Skeletal muscle cell (primary cell): ENCODE measurements at places on chromosomes 3 and 15.

DNA sequence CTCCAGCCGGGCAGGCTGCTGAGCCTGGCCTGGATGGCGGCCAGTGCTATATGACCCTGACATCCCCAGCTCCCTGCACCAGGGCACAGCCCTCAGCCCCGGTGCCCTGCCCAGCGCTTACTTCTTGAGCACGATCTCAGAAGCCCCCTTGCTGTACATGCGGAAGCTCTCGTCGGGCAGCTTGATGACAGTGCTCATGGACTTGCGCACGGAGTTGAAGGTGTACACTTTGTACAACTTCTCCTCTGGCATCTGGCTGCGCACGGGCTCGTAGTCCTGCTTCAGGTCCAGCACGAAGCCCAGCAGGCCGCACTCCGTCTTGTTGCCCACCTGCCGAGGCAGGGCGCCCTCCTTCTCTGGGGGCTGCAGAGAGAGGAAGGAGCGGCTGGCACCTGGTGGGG lies 38.8 kb upstream of the SEC13 start:
- no peak for DNase-seq

GRCh38 chr3:36874424-36874823 lies 70.4 kb downstream of the TRANK1 start:
- no peak for DNase-seq

DNA sequence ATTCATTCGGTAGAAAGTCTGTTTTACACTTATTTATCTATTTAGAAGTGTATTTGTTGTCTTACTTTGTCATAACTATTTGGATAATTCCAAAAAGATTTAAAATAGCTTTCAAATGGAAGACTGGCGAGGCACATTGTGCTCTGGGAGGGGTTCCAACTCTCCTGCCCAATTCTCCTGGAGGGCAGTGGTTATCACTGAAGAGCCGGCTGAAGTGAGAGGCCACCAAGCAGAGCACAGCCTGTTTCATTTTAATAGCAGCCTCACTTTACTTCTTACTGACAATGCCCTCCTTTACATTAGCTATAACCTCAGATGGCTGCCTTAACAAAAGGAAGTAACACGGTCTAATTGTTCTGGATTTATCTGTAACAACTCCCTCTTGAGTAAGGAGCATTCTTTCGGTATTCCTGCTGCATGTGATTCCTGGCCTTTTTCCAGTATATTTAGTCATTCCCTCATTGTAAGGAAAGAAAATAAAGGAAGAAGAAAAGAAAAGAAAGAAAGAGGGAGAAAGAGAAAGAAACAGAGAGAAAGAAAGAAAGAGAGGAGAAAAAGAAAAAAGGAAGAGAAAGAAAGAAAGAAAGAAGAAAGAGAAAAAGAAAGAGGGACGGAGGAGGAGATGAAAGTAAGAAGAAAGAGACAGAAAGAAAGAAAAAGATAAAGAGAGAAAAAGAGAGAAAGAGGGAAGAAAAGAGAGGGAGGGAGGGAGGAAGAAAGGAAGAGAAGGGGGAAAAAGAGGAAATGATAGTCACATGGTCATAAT lies 339.8 kb upstream of the WNT5A start:
- DNase-seq: peak; percentile 8

GRCh38 chr15:93035953-93036810 lies 52.8 kb downstream of the RGMA start:
- DNase-seq: no peak

GRCh38 chr3:87410110-87410509 lies 133.7 kb upstream of the POU1F1 start:
- DNase-seq: peak; percentile 48

DNA sequence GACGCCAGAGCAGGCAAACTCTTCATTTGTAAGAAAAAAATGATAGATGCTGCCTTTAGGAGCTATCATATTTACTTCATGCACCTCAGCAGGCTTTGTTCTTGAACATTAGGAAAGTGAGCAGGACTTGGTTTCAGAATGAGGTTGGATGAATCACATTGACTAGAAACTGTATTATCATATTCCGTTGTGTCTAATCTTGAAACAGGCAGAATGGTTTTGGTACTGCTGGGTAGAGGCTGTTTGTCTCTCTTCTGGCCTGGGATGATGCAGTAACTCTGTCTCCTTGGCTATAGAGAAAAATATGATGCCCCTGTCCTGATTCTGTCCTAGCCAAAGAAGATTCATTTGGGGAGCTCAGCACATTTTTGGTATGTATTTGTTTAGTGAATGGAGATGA lies 344.2 kb upstream of the GRM7 start:
- DNase-seq: no peak

DNA sequence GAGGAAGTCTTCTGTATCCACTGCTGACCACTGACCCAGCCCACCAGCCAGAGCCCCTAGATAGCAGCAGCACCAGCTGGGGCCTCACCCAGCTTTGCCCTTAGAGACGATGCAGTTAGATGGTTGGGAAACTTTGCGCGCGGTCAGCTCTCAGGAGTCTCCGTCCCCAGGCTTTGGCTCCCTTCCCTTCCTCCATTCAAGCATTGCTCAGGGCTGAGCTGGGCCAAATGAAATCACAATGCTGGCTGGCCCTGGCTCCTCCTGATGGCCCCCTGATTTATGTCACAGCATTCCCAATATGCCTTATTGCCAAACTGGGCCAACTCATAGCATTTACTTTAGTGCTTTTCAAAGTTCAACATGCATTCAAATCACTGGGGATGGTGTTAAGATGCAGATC lies 34.6 kb upstream of the RHCG start:
- no peak for DNase-seq

DNA sequence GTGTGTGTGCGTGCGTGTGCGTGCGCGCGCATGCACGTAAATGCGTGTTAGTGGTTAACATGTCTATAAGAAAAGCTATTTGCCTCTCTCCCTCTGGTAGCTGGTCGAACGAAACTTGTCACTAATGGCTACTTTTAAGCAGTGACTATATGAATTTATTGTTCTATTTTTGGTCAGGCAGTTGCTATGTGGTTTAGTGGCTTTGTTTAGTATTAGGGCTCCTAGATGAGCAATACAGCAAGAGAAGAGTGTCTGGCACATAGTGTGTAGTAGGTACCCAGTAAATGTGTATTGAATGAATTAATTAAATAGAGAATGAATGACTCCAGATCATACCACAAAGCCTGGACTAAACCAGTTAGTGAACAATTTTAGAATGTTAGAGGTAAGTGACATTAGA lies 171.6 kb downstream of the PPM1L start:
- DNase-seq: no peak

DNA sequence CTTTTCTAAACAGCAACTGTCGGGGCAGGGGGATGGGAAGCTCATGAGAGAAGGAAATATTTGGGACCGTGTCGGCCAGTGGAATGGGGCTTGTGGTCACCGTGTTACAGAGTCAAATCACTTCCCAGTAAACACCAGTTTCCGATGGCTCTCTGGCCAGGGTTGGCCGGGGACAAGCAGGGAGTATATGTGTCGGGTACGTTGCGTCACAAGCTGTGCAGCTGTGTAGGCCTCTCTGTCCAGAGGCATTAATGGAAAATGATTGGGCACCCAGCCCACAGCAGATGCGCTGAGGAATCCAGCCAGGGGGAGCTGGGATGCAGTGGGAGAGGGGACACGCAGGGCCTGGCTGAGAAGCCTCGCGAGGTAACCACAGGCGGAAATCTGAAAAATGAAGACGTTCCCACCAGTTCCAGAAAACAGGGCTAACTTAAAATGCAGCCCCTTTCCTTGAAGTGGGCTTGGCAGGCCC lies 15.8 kb upstream of the ALDH1A3 start:
- peak; percentile 41 for DNase-seq

DNA sequence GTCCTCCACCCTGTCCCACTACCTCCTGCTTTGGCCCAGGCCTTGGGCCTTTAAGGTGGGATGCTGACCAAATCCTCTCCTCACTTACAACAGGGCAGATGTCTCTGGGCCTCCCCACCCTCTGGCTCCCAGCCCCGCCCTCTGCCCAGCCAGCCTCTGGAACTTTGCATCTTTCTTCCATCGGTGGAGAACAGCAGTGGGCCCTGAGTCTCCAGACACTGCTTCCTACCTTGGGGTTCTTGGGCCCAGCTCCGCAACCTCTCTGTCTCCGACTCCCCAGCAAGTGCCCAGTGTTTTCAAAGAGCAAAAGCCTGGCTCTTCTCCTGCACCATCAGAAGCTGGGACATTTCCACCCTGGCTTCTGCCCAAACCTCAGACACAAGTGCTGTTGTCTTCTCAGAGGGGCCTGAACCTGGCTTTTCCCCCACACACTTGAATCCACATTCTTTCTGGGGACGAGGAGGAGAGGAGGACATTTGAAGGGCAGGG lies 33.1 kb downstream of the MRAS start:
- DNase-seq: no peak

- DNase-seq: no peak
These were observed 100.8 kb downstream of the OPA1 start for GRCh38 chr3:193693774-193694173.

GRCh38 chr3:19811689-19812088 lies 122.3 kb downstream of the EFHB start:
- DNase-seq: no peak

DNA sequence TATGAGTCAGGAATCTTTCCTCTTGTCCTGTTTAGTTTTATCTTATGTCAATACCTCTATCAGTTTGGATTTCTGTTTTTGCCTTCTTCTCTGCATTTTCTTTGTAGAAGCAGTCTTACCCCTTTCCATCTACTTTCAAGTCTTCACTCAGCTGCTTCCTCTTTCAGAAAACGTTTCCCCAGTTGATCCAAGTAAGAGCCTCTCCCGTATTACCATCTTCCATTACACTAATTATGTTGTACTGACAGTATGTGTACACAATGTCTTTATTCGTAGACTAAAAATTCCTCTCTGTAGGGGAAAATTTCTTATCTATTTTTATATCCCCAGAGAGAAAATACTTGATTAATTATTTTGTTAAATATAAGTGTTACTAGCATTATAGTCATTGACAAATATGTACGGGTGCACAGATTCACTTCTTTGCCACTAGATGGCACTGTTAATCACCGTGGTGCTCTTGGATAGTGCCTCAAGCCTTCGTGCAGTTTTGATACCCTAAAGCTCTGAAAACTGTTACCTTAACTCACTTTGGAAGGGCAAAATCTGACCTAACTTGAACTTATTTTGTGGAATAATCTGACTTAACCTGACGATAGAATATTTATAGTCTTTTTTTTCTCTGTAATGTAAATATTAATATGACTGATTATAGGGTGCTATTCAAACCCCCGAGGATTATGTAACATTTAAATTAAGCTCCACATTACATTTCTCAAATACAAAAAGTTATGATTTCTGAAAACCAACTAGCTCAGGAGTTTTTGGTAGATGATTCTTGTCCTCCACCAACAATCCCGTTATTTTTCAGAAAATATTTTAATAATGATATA lies 74.2 kb upstream of the POU1F1 start:
- DNase-seq: peak; percentile 16

DNA sequence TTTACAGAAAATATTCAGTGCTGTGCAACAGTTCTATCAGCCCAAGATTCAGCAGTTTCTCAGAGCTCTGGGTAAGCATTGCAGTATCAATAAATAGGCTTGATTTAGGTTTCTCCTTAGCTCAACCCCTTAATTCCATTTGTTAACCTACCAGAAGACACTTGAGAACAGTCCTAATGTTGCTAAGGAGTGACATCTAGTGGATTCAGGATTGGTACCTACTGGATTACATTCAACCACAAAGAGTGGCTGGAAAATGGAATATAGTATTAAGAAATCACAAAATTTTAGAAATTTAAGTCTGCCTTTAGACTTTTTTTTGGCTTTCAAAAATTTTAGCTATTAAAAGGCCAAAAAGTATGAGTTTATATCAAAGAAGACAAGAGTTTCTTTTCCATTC lies 34.7 kb downstream of the POLG start:
- peak; percentile 13 for DNase-seq

DNA sequence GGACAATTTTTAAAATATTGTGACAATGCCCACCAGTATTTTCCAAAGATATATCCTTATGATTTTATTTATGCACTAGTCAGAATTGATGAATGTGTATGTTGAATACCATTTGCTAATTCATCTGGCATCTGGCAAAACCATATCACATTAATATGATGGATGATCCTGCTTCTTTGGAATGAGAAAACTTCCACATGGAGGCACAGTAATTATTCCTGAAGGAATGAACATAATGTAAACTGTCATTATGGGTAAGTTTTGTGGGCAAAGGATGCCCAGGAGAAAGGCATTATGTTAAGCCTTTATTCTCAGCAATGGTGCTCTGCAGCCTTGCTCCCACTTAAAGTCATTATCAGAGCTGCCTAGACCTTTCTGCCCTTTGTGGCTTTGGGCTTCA lies 113.0 kb upstream of the MME start:
- DNase-seq: no peak

DNA sequence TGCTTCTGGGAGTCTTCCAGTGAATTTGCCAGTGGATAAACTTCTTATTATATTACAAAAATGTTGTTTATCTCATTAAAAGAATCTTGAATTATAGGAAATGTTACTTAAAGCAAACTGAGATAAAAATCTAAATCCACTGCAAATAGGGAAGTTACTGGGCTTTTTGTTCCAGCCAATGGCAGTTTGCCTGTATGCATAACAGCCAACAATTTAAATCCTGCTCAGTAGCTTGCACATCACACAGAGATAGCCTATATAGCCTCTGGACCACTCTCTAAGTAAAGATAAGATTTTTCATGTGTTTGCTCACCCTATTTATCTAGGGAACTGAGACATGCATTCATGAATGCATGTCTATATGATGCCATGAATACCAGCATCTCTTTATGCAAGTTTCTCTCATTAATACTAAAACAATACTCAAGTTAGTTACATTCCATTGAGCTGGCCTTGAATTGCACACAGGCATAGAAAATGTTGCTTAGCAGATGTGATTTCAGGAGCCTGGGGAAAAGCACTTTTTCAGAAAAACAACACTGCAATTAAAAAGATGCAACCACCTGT lies 92.1 kb upstream of the GPR149 start:
- DNase-seq: no peak

GRCh38 chr15:45521596-45522327 lies 793 bp downstream of the SLC30A4 start:
- DNase-seq: no peak

- DNase-seq: no peak
These were observed 336.0 kb upstream of the TRIM42 start for GRCh38 chr3:140341817-140342403.

- DNase-seq: no peak
These were observed 46.1 kb downstream of the MCTP2 start for GRCh38 chr15:94277485-94277884.

DNA sequence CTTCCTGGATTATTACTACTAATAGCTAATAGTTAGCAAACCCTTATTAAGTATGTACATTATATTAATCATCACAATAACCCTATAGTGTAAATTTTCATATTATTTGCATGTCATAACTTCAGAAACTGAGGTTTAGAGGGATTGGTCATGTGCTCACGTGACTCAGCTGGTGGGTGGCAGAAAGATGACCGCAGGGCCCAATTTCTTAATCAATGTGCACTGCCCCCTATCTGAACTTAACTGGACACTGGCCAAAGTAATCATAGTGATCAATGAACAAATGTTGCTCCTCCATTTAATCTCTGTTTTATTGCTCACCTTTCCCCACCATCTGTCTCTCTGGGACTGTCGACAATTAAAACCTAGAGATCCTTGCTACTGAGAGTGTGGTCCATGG lies 52.2 kb downstream of the PLD1 start:
- DNase-seq: no peak

- DNase-seq: peak; percentile 26
These were observed 6.3 kb upstream of the CCR4 start for GRCh38 chr3:32945136-32945535.
